ENCODE measurements at places on chromosomes 16 and 17. TPM values are rescaled to one million over a fixed set of nuclear protein-coding genes. Genes with fewer than 3 reads are reported as not detected.

MEIOC gene
- total RNA-seq: under 0.01 TPM

OR4D1 gene
- not detected for total RNA-seq

STAT3 gene
- 206 TPM for total RNA-seq

NPIPB5 gene
- total RNA-seq: 169 TPM

DNA sequence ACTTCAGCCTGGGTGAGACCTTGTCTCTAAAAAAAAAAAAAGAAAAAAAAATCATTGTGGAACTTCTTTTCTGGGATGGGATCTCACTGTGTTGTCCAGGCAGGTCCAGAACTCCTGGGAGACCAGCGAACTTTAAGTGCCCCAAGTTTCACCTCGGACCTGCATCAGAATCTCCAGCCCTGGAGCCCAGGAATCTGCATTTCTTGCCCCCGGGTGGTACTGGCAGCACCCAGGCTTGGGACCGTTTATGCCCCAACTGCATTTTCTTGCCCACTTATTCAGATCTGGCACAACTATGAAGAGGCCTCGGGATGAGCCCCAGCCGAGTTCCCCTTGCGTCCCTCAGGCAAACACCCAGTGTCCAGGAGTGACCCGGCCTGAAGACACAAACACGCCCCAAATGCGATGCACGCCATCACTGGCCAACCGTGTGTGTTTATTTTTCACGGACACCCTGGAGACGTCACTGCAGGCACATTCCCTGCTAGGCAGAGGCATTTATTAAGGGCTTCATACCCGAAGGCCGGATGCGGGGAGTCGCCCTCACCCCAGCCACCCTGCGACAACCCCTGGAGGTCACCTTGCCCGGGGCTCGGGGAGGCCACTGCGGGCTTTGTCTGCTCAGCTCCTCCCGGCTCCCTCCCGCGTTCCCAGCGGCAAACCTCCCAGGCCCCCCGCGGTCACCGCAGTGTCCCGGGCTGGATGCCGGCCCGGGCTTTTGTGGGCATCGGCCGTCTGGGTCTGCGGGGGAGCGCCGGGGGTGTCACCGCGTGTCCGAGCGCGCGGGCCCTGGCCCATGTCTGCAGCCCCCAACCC lies 684 bp upstream of the SPIRE2 start:
- peaks cover 12% of the 10 kb centered on the region for H3K4me1 ChIP-seq
- H3K27me3 ChIP-seq: no peaks in the 10 kb centered on the region
- peak; percentile 88 for DNase-seq
- H3K4me3 ChIP-seq: peak overlapping the region; percentile 61
- no peak overlapping the region for H3K27ac ChIP-seq

DNA sequence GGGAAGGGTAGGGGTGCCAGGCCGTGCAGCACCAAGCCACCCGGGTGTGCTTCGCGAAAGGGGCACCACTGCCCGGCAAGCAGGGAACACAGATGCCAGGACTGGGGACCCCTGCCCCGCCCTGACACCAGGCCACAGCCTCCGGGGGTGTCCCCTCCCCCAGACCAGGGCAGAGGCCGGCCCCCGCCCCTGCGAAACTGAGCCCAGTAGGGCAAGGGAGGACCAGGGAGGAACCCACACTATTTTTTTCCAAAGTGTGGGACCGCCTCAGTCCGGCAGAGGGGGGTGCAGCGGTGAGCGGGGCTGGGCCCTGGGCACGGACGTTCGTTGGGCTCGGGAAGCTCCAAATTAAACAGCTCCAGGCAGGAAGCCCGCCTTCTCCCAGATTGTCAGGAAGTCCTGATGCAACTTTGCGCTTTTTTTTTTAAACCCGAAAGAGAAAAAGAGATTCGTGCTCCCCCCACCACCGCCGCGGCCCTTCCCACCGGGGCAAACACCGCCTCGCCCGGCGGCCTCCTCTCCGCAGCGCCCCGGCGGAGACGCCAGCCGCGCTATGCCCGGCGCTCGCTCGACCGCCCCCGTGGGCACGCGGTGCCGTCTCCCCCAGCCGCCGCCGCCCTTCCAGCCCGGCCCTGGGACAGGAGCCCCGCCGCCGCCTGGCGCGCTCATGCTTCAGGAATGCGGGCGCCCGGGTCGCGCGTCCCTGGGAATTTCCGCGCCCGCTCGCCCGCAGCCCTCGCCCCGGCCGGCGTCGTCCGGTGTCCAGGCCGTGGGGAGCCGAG lies 755 bp downstream of the PIEZO1 start:
- H3K36me3 ChIP-seq: no peaks in the 10 kb centered on the region
- no peaks in the 10 kb centered on the region for H3K27me3 ChIP-seq
- H3K27ac ChIP-seq: peak overlapping the region; percentile 73

- H3K36me3 ChIP-seq: no peaks in the 10 kb centered on the region
- peaks cover 46% of the 10 kb centered on the region for H3K4me1 ChIP-seq
- peak overlapping the region; percentile 84 for H3K4me3 ChIP-seq
These were observed 1.2 kb downstream of the USP7 start for GRCh38 chr16:8962393-8963009.

GRCh38 chr17:79757140-79757745 lies 20.7 kb upstream of the CBX2 start:
- no peak overlapping the region for H3K4me3 ChIP-seq
- no peaks in the 10 kb centered on the region for H3K27me3 ChIP-seq
- no peak overlapping the region for H3K27ac ChIP-seq
- H3K4me1 ChIP-seq: no peaks in the 10 kb centered on the region
- no peaks in the 10 kb centered on the region for H3K36me3 ChIP-seq

- peaks cover 5% of the 10 kb centered on the region for H3K27me3 ChIP-seq
- H3K4me3 ChIP-seq: no peak overlapping the region
- no peaks in the 10 kb centered on the region for H3K4me1 ChIP-seq
- no peaks in the 10 kb centered on the region for H3K36me3 ChIP-seq
- no peak overlapping the region for H3K27ac ChIP-seq
- DNase-seq: no peak
These were observed 8.2 kb upstream of the CD300E start for GRCh38 chr17:74631468-74632450.

- H3K4me1 ChIP-seq: peaks cover 10% of the 10 kb centered on the region
- H3K4me3 ChIP-seq: no peak overlapping the region
- no peaks in the 10 kb centered on the region for H3K27me3 ChIP-seq
- peak; percentile 58 for DNase-seq
These were observed 12.6 kb upstream of the ADGRG1 start for GRCh38 chr16:57615813-57616212.

DNA sequence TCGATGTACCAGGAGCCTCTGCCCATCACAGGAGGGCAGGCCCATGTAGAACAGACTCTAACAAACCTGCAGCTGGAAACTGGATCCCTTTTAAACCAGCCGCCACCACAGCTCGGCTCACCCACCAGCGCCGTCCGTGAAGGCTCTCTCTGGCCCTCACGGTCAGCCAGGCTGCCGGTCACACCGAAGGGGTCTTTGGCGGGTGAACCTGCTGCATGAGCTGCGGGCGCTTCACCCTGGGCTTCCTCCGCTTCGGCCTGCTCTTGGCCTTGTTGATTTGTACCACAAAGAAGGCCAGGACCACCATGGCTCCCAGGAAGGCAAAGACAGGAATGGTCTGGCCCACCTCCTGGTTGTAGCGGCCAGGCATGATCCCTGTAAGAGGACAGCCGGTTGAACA lies 11.7 kb upstream of the SLC38A8 start:
- no peak overlapping the region for H3K27ac ChIP-seq
- H3K27me3 ChIP-seq: no peaks in the 10 kb centered on the region
- no peaks in the 10 kb centered on the region for H3K4me1 ChIP-seq

GRCh38 chr16:59478838-59479237 lies 744.7 kb upstream of the GOT2 start:
- no peaks in the 10 kb centered on the region for H3K36me3 ChIP-seq
- no peak overlapping the region for H3K27ac ChIP-seq
- peak; percentile 49 for DNase-seq
- H3K27me3 ChIP-seq: no peaks in the 10 kb centered on the region

DNA sequence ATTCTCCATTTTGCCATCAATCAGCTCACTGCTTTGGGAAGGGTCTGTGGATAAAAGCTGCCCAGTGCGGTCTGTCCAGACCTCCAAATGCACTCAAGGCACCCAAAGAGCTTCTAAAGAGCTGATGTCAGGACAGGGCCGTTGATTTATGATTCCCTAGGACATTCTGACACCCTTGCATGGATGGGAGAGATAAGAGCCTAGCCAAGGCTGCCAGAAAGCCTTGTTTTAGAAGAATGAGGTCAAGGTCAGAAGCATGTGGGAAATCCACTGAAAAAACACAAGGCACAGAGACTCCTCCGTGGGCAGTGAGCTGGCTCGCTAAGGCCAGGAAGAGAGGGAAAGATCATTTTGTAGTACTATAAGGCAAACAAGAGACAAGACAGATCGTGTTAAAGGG lies 214.0 kb downstream of the CDH11 start:
- no peak overlapping the region for H3K27ac ChIP-seq
- peak; percentile 49 for DNase-seq
- no peaks in the 10 kb centered on the region for H3K27me3 ChIP-seq
- H3K36me3 ChIP-seq: no peaks in the 10 kb centered on the region

DNA sequence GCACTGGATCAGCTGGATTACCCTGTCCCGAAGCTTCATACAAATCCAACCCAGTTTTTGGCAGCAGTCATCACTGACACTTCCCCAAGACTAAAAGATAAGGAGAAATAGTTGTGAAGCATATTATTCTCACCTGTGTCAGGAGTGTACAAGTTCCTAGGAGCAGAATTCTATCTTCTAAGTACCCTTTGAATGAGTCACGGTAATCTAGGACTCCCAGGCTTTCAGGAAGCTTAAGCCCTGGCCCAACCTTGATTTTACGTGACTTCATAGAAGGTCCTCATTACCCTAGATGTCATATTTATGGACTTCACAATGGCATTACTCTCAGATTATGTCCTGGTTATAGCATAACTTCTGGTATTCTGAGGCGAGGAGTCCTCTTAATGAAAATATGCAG lies 31.9 kb downstream of the CYB561 start:
- no peak for DNase-seq
- H3K27me3 ChIP-seq: no peaks in the 10 kb centered on the region
- peaks cover 76% of the 10 kb centered on the region for H3K36me3 ChIP-seq
- no peak overlapping the region for H3K4me3 ChIP-seq
